AG20443 (cell line): ENCODE measurements at places on chromosomes 1 and 21.

- DNase-seq, result no peak
Measured at GRCh38 chr1:153628638-153629342, 556 bp downstream of the S100A1 start.

DNA sequence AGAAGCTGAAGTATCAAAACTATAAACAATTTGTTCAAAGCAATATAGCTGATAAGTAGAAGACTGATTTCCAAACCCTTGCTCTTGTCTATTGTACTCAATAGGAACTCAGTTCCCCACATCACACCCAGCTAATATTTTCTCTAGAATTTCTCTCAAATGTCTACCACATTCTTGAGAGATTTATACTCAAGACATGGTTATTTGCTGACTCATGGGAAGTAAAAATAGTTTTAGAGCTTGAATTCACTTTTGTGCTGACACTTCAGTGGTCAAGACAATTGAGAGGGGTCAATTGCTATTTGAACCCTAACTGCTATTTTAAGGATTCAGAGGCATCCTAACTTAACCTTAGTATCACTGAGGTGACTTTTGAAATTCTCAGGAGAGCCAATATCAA is 99.0 kb downstream of the TNNI3K start:
- DNase-seq, result no peak

DNA sequence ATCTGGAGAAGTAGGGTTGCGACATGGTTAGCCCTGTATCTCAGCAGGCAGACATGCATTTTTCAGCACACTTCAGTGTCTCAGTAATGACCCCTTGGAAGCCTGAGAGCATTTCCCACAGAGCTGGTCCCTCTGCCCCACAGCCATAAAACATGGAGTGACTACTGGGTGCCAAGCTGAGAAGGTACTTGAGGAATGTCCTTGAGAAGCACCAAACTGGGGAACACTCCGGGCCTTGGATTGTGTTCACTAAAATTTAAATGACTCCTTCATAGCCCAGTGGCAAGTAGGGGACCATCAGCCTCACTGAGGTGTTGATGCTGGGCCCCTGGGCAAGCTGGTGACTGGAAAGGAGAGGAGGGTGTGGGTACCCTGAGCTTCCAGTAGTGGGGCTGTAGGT is 54.7 kb downstream of the KCNJ6 start:
- DNase-seq, result no peak

DNA sequence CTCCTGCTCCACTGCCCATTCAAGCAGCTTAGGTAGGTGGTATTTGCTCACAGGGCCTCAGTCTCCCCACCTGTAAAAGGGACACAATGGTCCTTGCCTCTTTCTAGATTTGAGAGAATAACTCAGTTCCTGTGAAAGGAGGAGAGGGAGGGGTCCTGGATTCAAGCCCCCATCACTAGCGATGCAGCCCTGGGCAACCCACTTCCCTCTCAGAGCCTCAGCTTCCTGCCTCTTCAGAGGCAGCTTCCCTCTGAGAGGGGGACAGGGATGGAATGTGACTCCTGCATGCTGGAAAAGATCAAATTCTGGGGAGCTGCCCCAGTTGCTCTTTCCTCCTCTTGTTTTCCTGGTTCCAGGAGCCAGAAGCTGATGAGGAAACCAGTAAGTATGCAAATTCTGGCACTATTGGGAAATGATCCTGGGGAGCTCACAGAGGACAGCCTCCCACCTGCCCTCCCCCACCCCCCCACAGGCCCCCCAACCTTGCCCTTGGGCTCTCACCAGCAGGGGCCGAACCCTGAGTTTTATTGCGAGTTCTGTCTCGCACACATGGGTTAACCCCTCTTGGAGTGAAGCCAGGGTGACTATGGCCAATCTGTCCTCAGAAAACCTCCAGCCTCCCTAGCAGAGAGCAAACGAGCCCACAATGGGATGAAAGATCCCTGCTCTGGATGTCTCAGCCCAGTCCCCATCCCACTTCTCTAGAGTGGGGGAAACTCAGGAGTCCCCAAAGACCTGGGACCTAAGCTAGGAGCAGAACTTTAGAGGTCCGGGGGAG is 11.7 kb downstream of the ZC3H12A start:
- DNase-seq, result peak; percentile 64

DNA sequence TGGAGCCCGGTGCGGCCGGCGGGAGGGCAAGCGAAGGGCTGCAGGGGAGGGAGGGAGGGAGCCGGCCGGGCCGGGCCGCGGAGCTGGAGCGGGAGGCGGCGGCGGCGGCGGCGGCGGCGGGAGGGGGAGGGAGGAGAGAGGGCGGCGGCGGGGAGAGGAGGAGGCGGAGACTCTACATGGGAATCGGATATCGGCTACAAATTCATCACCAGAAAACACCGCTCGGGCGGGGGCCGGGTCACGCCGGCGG is at the start of gene AKT3:
Gene AKT3, minus strand, starts transcription at position 42 of the 250 bp plus-strand sequence. CDS start 7,073 bp downstream, outside the sequence.
- DNase-seq, result peak; percentile 92

DNA sequence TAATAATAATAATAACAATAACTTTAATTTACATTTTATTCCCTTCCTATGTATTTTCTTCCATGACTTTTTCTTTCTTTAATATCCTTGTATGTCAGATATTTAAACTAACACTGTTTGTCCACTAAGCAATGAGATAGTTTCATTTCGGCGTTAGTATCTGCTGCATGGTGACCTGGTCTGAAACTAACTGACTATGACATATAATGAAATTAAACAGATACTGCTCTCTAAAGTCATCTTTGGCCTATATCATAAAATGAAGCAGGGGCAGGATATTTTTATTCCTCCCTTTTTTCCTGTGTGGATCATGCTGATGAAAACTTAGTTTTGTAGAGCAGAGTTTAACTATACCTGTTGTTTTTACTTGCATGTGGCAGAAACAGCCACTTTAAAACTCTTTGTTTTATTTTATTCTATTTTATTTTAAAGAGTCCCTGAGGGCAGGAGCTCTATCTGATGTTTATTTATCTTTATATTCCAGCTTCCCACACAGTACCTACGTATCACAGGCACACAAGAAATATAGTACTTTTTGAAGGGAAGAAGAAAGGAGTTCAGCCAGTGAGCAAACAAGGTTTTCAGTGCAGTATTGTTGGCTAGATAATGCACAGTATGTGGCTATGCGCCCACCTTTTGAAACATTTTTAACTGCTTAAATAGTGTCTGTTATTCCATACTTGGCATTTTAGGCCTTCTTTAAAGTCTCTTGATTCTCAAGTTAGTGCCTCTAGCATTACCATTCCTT is 165.6 kb downstream of the PHTF1 start:
- DNase-seq, result no peak

- no peak for DNase-seq
Measured at GRCh38 chr1:66239834-66240233, 294.1 kb upstream of the SGIP1 start.

DNA sequence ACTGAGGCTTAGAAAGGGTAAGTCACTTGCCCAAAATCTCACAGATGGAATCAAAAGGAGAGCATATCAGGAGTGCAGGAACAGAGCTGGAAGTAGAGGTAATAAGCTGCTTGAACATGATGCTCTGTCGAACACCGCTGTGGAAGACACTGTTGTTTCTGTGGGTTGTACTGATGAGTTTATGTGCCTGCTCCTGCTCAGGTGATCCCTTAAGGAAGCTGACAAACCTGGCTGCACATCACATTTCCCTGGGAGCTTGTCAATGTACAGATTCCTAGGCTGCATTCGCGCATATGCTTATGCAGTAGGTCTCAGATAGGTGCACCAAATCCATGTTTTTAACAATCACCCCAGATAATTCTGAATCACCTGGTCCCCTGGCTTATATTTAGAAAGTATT is 79.7 kb downstream of the ZNF326 start:
- no peak for DNase-seq

DNA sequence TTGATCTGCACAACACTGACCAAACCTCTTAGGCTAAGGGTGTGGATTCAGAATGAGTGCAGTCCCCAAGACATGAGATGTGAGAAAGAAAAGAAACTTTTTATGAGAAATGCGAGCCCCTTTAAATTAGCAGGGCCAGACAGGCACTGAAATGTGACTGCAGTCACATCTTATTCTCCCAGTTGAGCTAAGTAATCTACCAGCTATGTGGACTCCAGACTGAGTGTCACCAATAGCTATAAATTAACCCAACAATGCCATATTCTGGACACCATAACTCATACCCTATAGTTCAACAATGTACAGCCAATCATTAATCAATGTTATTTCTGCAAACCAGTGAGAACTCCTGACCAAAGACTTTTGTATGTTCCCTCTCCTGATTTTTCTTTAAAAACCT is 153.2 kb downstream of the COQ8A start:
- no peak for DNase-seq
